ENCODE measurements at places on chromosomes 6 and 20.

GRCh38 chr6:19851241-19852089, 14.3 kb downstream of the ID4 start:
- DNase-seq, result peak; percentile 91

- DNase-seq, result no peak
These were observed 216.0 kb downstream of the GJA1 start for GRCh38 chr6:121651420-121651819.

- DNase-seq, result peak; percentile 63
These were observed 126.8 kb upstream of the SLC35B3 start for GRCh38 chr6:8562125-8562524.

DNA sequence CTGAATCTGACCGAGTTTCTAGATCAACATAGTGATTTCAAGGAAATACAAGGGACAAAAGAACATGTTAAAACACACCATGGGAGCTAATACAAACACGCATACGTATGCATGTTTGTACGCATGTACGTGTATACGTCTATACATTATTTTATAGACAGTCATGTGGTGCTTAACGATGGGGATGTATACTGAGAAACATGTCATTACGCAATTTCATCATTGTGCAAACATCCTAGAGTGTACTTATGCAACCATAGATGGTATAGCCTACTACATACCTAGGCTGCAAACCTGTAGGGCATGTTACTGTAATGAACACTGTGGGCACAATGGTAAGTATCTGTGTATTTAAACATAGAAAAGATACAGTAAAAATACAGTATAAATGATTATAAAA, 25.0 kb upstream of the NELFCD start:
- DNase-seq, result no peak

GRCh38 chr20:33600414-33600813, 61.7 kb upstream of the C20orf144 start:
- DNase-seq, result no peak

GRCh38 chr6:36662380-36662779, 16.1 kb upstream of the CDKN1A start:
- DNase-seq, result no peak

- no peak for DNase-seq
These were observed 904.3 kb downstream of the PHF3 start for GRCh38 chr6:64539917-64540316.

GRCh38 chr6:158667360-158667981, 17.6 kb downstream of the SYTL3 start:
- no peak for DNase-seq

GRCh38 chr6:37138856-37139229, 31.1 kb upstream of the PIM1 start:
- DNase-seq, result no peak

DNA sequence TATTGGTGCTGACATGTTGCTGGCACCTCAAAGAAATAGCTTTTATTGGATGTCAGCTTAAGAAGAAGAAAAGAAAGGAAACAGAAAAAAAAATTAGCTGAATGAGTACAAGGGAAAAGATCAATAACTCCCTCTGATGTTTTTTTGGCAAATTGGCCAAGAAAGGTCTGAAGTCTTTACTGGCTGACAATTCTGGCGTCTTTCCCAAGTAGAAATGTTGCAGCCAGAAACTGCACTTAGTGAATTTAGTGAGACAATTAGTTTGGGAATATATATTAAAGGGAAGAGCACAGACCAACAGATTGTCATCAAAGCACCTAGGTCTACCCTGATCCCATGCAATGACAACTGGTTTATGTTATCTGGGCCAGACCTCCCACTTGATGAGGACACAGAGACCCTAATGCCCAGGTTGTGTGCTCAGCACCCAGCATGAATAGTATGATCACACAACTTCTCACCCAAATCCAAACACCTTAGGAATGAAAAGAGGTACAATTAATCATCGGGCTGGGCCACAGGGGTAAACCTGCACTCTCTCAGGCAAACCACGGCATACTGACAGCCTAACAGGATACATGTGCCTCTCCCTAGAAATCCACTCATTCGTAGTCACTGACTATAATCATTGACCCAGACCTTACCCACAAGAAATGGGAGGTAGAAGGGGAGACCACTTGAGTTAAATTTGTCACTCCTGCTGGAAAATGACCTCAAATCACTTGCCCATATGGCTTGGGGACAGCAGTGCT, 612.3 kb upstream of the ARID1B start:
- DNase-seq, result no peak

DNA sequence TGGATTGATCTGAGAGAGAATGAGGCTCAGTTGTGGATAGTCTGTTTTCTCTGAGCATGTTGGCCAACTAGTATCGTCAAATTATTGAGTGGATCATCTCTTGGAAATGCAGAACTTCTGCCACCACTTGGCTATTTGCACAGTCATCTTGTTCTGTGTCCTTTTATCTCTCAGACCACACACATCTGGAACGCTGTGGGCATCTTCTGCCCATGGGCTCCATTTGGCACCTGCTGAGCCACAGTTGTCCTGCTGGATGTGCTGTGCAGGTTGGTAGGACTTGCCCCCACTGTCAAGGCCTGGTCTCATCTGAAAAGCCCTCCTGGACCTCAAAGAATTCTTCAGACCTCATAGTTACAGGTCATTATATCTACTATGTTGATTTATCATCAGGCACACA, 16.7 kb upstream of the C20orf144 start:
- no peak for DNase-seq

DNA sequence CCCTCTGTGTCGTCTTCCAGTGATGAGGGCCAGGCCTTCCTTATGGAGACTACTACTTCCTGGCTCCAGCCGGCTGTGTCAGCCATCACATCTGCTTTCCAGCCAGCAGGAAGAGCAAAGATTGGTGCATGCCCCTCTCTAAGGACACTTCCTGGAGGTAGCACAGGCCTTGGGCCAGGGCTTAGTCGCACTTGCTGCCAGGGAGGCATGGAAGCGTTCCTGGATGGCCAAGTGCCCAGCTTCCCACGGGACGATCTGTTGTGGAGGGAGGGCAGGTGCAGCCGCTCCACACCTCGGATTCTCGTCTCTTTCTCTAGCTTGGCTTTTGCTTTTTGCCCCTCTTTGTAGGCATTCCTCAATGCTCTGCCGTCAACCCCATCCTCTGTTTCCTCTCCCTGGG, 11.9 kb downstream of the ERMARD start:
- no peak for DNase-seq

- peak; percentile 31 for DNase-seq
These were observed 296.3 kb downstream of the PREX1 start for GRCh38 chr20:48531505-48531904.

- DNase-seq, result no peak
These were observed 5.6 kb downstream of the AGPAT1 start for GRCh38 chr6:32170294-32170693.

- no peak for DNase-seq
These were observed 4.3 kb downstream of the KCNQ5 start for GRCh38 chr6:72626126-72626525.

DNA sequence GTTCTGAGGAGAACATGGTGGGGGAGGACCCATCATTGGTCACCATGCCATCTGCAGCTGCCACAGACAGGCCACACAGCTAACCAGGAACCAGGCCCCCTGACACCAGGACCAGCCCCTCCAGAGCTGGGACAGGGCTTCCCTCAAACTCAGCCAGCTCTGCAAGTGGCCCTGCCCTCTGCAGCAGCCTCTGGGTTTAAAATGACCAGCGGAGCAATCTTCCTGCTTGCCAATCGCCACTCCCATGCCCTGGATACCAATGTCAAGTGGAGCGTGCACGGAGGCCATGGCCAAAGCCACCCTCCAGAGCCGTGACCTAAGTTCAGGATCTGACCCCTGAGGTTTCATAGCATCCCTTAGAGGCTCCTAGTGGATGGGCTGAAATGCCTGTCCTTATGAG, 199.4 kb downstream of the SYNDIG1 start:
- DNase-seq, result no peak

DNA sequence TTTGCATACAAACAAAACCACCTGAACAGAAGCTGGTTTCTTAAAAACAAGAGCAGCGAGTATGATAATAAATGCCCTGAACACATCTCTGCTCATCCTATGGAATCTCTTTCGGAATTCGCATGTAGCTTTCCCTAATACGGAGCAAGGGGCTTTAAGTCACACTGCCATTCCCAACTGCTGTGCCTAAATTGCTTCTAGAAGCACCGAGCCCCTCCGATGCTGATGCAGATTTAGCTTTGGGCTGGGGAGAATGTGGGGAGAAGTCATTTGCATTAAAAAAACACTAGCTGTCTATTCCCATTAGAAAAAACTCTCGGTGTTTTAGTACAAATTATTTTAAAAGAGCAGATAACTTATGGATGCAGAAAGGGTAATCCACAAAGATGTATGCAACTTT, 76.9 kb downstream of the CD83 start:
- DNase-seq, result no peak

DNA sequence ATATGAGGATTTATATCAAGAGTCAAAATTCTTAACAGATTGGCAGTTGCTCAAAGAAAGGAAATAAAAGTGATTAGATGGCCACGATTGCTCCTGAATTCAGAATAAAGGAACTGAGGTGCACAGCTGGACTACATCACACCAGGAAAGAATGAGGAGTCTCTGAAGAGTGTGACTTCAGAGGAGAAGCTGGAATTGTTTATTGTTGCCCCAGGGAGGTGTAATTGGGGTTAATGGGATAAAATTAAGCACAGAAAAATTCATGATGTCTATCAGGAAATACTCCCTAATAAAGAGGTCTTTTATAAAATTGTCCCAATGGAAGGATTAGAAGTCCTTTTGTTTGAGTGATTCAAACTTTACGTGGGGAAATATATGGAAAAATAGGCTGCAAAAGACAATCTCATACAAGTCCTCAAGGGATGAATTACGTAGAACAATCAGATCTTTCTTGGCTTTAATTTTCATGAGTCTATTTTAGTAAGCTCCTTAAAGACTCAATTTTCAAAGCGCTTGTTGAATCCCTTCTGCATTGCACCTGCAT, 208.6 kb upstream of the RNF217 start:
- no peak for DNase-seq

- DNase-seq, result no peak
These were observed 630.6 kb downstream of the GRIK2 start for GRCh38 chr6:102023977-102024657.

- DNase-seq, result no peak
These were observed 98.7 kb downstream of the PHACTR3 start for GRCh38 chr20:59703046-59703445.

DNA sequence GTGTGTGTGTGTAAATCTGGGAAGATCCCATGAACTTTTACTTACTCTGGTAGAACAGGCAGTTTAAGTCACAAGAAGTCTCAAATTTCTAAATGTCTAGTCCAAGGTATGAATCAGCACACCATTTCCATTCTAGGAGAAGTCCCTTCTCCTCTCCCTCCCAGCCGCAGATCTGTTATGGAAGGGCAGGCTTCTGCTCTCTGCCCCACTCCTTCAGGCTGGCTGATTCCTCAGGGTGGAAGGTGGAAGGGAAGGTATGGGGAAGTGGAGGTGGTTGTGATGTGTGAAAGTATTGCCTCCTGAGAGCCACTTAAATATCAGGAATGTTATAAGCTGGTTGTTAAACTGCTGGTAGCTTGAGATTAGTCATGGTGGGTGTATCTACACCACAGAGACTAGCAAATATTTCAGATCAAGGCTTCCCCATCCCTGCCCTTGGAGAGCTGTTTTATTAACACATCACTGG, 44.5 kb upstream of the LAMA4 start:
- no peak for DNase-seq

GRCh38 chr6:31791324-31792089, 4.0 kb downstream of the VARS1 start:
- DNase-seq, result peak; percentile 92

DNA sequence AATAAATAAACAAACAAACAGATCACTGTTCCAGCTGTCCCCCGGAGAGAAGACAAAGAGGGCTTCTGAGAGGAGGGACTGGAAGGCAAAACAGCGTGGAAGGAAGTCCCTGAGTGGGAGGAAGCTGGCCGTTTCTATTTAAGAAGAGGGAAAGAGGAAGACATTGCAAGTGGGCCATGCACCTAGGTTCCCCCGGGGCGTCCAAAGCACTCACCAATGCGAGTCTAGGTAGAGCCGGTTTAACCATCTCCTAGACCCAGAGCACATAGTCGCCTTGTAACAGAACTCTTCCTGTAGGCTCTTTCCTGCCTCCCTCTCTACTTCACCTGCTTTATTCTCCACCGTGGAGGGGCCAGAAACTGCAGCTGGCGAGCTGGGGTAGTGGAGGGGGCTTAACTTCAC, 158.4 kb downstream of the ZDHHC14 start:
- DNase-seq, result no peak

DNA sequence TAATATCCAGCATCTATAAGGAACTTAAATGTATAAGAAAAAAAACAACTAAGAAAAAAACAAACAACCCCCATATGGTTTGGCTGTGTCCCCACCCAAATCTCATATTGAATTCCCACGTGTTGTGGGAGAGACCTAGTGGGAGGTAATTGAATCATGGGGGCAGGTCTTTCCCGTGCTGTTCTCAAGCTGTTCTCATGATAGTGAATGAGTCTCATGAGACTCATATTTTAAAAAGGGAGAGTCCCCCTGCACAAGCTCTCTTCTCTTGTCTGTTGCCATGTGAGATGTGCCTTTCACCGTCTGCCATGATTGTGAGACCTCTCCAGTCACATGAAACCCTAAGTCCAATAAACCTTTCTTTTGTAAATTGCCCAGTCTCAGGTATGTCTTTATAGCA, 105.7 kb upstream of the GJE1 start:
- no peak for DNase-seq

- DNase-seq, result no peak
These were observed 33.0 kb upstream of the SPDEF start for GRCh38 chr6:34589140-34589539.

DNA sequence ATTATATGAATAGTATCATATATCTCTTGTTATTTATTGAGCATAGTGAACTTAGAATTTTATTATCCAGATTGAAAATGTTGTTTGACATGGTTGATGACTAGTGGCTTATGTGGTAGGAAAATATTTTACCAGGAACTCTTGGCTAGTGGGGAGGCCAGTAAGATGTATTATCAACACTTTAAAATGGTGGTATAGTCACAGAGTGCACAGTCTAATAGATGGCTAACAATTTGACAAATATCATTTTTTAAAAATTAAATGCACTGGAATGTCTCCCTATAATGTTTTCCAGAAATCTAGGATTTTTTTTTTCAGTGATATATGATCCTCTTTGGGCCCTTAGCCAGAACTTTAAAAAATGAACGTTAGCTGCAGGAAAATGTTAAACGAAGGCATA, 26.9 kb upstream of the EYA4 start:
- peak; percentile 24 for DNase-seq

GRCh38 chr6:80437221-80437620, 330.8 kb downstream of the BCKDHB start:
- no peak for DNase-seq

- no peak for DNase-seq
These were observed 75.4 kb downstream of the FILIP1 start for GRCh38 chr6:75418233-75418632.

DNA sequence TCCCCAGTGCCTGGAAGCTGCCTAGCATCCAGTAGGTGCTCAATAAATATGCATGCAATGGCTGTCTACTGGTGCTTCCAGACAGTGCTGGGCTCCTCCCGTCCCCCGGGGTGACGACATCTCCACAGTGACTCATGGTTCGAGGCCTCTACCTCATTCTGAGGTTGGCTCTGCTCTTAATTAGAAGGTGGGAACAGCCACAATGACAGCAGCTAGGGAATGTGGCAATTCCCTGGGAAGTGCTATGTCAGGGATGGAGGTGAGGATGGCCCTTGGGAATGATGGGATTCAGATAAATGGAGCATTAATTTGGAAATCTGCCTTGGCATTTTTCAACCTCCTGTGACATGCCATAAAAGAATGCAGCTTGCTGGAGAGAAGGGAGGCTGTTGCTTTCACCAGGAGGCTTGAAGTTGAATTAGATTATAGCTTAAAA, 43.5 kb upstream of the NFATC2 start:
- DNase-seq, result no peak

Measured in eye (tissue), 1 donor.